Activated T-cell treated with anti-CD3 and anti-CD28 coated beads for 48 hours (primary cell): ENCODE measurements at places on chromosomes 6 and 20.

DNA sequence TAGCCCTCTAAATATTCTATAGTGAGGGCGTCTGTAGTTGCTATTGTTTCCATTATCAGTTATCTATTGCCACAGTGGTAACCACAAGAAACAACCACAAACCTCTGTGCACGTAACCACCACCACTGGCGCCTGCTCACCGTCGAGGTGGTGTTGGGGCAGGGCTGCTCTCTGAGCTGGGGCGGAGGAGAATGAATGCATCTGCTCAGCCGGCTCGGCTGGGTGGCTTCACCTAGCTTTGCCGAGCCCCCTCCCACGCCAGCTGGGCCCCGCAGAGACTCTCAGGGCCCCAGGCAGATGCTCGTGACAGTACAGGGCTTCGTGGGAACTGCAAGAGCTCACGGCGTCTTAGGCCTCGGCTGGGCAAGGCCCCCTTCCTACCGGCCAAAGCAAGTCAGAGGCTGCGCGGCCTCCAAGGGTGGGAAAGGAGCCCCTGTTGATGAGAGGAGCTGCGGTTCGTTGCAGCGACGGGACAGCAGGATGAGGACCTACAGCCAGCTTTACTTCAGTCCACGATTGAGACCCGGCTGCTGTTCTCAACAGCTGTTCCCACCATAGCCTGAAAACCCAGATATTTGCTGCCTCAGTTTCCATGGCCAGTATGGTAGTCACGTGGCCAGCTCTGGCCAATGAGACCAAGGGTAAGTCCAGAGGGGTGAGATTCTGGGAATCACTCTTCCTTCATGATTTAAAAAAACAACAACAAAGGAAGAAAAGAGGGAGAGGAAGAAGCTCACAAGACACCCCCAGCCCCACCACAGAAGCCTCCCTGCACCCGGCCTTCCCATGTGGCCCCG, 120.2 kb upstream of the AFDN start:
- DNase-seq, result peak; percentile 63

- DNase-seq, result no peak
Observed at GRCh38 chr20:34189572-34190163, 51.6 kb upstream of the ASIP start.

- no peak for DNase-seq
Observed at GRCh38 chr6:20085817-20086216, 126.5 kb downstream of the MBOAT1 start.

GRCh38 chr20:53580376-53581111, 13.1 kb downstream of the ZNF217 start:
- no peak for DNase-seq

- no peak for DNase-seq
Observed at GRCh38 chr6:151207674-151208073, 32.1 kb upstream of the AKAP12 start.

DNA sequence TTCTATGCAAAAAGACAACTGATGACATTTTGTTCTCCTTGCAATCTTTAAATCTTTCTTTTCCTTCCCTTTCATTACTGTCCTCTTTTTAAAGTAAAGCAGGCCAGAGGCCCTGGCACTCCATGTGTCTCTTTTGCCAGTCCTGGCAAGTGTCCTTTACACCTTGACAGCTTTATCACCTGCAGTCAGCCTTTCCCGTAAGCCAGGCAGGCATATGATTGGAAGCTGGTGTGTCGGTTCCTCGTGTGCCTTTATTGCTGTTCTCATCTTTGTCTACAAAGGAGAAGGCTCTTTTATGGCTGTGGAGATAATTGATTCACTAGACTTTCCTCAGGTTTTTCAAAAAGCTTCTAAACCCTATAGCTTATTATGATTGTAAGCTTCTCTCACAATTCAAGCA, 162.3 kb upstream of the FBXL4 start:
- DNase-seq, result no peak

GRCh38 chr6:97009781-97010492, 85.4 kb downstream of the KLHL32 start:
- no peak for DNase-seq

DNA sequence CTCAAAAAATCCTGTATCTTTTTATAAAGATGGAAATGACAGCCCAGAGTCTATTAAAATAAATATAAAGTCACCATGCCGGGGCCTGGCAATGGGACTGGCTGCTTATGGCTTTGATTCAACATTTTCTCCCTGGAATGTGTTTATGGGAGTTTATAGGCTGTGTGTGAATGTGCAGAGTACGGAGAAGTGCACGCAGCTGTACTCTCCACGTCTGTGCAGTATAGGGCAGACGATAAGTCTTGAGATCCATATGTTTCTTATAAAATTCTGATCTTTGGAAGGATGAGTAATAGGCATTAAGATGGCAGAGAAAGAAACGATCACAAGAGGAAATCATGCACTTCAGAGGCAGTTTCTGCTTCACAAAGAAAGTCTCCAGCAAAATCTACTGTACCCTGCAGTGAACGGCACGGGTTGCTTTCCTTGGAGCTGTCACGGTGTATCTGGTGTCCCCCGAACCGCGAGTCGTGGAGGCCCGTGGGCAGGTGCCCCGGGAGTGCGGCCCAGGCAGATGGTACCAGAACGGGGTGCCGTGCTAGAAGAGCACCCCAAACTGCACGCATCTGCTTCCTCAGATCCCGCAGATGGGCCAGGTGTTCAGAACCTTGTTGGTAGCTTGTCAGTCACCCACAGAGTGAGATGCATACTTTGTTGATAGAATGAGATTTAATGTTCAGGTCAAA, 382.5 kb downstream of the TAF4 start:
- no peak for DNase-seq

DNA sequence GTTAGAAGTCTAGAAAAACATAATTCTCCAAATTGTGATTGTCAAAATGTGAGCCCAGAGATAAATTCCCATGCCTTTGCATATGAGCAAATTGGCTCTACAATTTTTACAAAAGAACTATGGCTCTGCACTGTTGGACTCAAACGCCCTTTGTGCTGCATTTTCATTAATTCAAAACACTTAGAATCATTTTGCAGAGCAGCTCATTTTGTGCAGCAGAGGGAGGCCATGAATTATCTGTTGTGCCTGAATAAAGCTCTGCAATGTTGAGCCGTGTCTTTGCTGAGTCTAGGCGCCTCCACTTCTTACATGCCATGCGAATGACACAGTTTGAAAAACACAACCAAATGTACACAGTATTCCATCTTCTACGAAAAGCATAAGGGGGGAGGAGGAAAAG, 230.2 kb downstream of the PRKN start:
- no peak for DNase-seq

GRCh38 chr6:159299566-159299965, 130.4 kb downstream of the FNDC1 start:
- DNase-seq, result no peak

- no peak for DNase-seq
Observed at GRCh38 chr20:31920275-31920855, 31.5 kb downstream of the PDRG1 start.

DNA sequence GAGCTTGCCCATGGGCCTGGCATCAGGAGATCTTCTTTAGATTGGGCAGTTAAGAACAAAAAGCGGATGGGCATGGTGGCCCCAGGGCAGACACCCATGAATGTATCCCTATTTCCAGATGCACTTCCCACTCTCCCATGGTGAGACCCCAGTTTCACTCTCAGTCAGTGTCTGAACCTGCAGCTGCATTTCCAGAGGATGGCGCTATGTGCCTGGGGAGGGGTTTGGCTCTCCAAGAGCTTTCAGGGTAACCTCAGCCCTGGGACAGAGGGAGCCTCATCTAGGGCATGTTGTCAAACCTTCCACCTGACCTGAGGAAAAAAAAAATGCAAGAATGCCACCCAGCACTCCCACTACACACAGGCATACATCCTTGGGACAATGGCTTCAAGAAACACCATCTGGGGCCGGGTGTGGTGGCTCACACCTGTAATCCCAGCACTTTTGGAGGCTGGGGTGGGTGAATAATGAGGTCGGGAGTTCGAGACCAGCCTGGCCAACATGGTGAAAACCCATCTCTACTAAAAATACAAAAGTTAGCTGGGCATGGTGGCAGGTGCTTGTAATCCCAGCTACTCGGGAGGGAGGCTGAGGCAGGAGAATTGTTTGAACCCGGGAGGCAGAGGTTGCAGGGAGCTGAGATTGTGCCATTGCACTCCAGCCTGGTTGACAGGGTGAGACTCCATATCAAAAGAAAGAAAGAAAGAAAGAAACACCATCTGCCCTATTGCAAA, 1.9 kb downstream of the CST9L start:
- no peak for DNase-seq

- no peak for DNase-seq
Observed at GRCh38 chr6:42819803-42820511, 38.1 kb downstream of the BICRAL start.

- no peak for DNase-seq
Observed at GRCh38 chr6:10522929-10523573, 1.9 kb downstream of the GCNT2 start.

GRCh38 chr20:44754554-44754953, 8.9 kb downstream of the KCNK15 start:
- DNase-seq, result no peak

GRCh38 chr20:59365611-59366285, 65.3 kb downstream of the EDN3 start:
- no peak for DNase-seq

DNA sequence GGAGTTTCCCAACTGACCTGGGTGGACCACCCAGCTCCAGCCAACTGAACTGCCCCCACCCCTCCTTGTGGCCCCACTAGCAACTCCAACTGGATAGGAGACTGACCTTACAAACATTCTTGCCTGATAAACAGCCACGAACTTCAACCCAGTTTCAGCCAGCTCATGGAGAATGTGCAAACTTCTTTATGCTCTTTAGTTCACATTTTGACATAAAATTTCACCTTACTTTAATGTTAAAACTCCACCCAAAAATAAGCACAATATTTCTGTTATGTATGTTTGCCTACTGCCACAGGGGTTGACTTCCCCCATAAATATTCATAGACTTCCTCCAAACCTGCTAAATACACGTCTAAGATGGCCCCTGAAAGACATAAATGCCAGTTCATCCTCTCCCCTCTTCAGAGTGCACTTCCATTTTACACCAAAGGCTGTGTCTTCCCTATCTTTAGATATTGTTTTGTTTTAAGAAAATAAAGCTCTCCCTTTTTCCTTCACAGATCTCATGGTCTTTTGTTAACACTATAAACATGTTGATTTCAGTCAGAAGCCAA, 643.7 kb downstream of the EPM2A start:
- DNase-seq, result no peak

DNA sequence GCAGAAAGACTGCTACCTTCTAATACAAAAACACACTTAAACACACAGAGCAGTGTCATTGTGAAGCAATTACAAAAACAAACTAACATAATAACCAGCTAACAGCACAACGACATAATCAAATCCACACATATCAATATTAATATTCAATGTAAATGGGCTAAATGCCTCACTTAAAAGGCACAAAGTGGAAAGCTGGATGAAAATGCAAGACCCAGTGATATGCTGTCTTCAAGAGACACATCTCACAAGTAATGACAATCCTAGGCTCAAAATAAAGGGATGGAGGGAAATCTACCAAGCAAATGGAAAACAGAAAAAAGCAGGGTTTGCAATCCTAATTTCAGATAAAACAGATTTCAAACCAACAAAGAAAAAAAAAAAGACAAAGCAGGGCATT, 67.8 kb upstream of the HTR1E start:
- DNase-seq, result no peak

- DNase-seq, result peak; percentile 27
Observed at GRCh38 chr6:38997128-38997761, 51.3 kb upstream of the GLP1R start.

DNA sequence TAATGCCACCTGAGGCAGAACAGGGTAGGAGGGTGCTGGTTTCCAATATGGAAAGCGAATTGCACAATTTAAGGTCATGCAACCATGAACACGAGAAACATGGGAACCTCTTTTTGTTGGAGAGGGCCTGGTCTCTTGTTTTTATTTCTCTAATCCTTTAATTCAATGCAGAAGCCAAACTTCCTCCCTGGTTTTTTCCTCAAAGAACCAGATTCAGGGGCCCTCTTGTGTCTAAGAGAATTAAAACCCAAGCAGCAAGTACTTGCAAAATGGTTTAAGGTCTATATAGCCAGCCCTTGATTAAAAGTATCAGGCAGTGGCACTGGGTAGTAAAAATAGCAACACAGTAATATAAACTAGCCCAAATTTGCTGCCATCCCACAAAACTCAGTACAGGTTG, 19.5 kb downstream of the GSTA4 start:
- DNase-seq, result no peak

- DNase-seq, result no peak
Observed at GRCh38 chr6:37283268-37283667, 25.3 kb upstream of the TMEM217 start.

GRCh38 chr6:135465307-135465706, 32.2 kb downstream of the AHI1 start:
- DNase-seq, result no peak

GRCh38 chr20:53935344-53936084, 134.9 kb downstream of the BCAS1 start:
- DNase-seq, result no peak

DNA sequence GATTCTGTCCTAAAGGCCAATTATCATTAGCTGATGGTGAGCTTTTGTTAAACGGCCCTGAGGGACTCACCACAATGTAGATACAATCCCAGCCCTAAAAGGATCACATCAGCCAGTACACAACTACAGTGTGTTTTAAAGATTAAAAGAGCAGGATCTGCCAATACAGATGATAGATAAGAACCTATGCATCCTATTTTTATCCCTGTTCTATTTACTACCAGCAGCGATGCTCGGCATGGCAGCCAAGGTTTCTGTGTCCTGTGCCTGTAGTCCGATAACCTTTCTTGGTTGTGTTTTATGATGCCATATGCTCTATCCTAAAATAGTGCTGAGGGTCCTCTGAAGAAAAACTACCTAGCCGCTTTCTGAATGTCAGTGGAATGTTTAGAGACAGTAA, 289.4 kb downstream of the PHACTR1 start:
- no peak for DNase-seq

DNA sequence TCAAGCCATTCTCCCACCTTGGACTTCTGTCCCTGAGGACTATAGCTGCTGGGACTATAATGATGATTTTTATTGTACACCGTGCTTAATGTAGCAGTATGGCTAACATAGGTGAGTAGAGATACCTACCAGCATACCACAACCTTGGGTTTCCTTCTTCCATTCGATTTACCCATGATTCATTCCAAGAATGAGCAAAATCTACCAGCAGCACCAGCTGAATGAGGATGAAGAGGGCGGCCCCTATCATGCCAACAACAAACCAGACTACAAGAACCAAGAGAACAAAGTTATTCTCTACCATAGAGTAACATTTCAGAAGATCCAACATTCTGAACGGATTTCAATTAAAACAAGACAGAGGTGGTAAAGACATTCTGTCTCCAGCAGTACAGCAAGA, 12.1 kb downstream of the SERINC3 start:
- DNase-seq, result no peak
